Fibroblast of lung (primary cell): ENCODE measurements at places on chromosomes 6 and 20. TPM values are rescaled to one million over a fixed set of nuclear protein-coding genes. Genes with fewer than 3 reads are reported as not detected.

CDSN gene
- not detected in 2 replicates for total RNA-seq

GRCh38 chr6:73131706-73132105 is 93.6 kb downstream of the KHDC1L start:
- no peaks in the 10 kb centered on the region for H3K4me1 ChIP-seq
- no peaks in the 10 kb centered on the region for H3K36me3 ChIP-seq
- H3K27me3 ChIP-seq: no peaks in the 10 kb centered on the region
- no peak overlapping the region for H3K4me3 ChIP-seq
- peak; percentile 14 for DNase-seq

- H3K27ac ChIP-seq: no peak overlapping the region
- no peak overlapping the region for H3K4me3 ChIP-seq
- no peaks in the 10 kb centered on the region for H3K36me3 ChIP-seq
Observed at GRCh38 chr20:15113144-15113773, 775.8 kb upstream of the FLRT3 start.

DNA sequence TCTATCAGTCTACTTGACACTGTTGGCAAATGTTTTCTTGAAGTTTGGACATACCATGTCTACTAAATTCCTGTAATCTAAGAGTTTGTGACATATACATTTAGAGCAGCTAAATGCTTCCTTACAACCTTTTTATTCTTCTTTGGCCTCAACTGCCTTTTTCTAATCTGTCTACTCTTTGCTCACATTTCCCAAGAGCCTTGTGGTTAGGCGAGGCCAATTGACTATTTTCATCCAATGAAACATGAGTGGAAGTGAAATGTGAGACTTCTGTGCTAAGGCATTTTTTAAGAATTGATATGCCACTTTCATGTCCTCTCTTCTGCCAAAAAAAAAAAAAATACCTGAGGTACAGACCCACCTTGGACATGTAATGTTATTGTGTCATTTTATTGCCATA is 158.2 kb upstream of the MCHR2 start:
- H3K4me1 ChIP-seq: no peaks in the 10 kb centered on the region
- peaks cover 2% of the 10 kb centered on the region for H3K27me3 ChIP-seq
- H3K4me3 ChIP-seq: no peak overlapping the region
- no peak for DNase-seq

FOXQ1 gene
- 2.0 and 2.1 TPM in 2 replicates for total RNA-seq

- H3K27ac ChIP-seq: no peak overlapping the region
- H3K4me3 ChIP-seq: no peak overlapping the region
- DNase-seq: no peak
- no peaks in the 10 kb centered on the region for H3K36me3 ChIP-seq
- no peaks in the 10 kb centered on the region for H3K27me3 ChIP-seq
Observed at GRCh38 chr6:27135087-27135657, 112.3 kb upstream of the PRSS16 start.

SHLD1 gene
- total RNA-seq: 2.6 and 3.3 TPM in 2 replicates

SERPINB1 gene
- 19.3 TPM in 2 replicates for total RNA-seq

FAM83B gene
- total RNA-seq: under 0.01 TPM in 2 replicates

POM121L2 gene
- total RNA-seq: not detected in 2 replicates

PLA2G7 gene
- total RNA-seq: under 0.01 TPM in 1 of 2 replicates, not detected in the other

RNF39 gene
- total RNA-seq: not detected in 2 replicates

DNA sequence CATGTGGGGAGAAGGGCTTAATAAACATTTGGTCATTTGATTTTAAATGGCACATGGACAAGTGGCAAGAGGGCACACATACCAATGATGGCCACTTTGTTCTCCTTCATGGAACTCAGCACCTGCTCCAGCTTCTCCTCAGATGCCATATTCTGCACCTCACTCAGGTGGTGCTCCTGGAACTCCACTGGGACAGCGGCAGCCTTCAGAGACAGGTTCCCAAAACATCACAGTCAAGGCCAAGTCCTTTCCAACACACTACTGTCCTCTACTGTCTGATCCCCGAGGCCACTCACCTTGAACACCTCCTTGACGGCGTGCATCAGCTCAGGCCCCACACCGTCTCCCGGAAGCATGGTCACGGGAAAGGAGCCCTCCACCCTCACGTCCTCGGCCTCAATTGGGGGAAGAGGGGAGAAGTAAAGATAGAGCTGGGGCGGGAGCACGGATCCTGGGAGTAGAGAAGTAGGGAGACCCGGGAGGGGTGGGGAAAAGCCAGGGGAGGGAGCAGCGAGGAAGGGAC is 591 bp downstream of the IDH3B start:
- peaks cover 10% of the 10 kb centered on the region for H3K36me3 ChIP-seq
- no peak for DNase-seq
- peak overlapping the region; percentile 93 for H3K27ac ChIP-seq

GRCh38 chr6:167474725-167475124 is 149.8 kb downstream of the TTLL2 start:
- no peak for DNase-seq
- H3K27ac ChIP-seq: no peak overlapping the region
- no peak overlapping the region for H3K4me3 ChIP-seq
- no peaks in the 10 kb centered on the region for H3K4me1 ChIP-seq
- H3K36me3 ChIP-seq: no peaks in the 10 kb centered on the region

DNA sequence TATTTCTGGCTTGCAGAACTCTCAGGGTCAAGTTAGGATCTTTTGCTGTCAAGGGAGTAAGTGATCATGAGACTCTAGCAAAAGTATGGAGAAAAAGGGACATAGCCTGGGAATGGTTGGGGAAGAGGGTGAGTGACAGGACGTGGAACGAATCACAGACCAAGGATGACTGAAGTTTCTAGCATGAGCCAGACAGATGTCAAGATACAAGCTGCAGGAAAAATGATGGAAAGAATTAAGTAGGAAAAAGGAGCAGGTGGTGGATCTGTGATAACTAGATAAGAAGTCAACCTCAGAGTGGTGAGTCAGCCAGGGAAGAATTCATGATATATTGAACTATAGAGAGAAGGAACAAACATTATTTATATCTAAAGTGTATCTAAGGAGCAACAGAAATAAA is 159.8 kb upstream of the SYNDIG1 start:
- H3K4me1 ChIP-seq: no peaks in the 10 kb centered on the region
- H3K4me3 ChIP-seq: no peak overlapping the region
- peak; percentile 3 for DNase-seq
- H3K27me3 ChIP-seq: no peaks in the 10 kb centered on the region
- H3K27ac ChIP-seq: no peak overlapping the region

DNAH8 gene
- total RNA-seq: under 0.01 TPM in 2 replicates

DNA sequence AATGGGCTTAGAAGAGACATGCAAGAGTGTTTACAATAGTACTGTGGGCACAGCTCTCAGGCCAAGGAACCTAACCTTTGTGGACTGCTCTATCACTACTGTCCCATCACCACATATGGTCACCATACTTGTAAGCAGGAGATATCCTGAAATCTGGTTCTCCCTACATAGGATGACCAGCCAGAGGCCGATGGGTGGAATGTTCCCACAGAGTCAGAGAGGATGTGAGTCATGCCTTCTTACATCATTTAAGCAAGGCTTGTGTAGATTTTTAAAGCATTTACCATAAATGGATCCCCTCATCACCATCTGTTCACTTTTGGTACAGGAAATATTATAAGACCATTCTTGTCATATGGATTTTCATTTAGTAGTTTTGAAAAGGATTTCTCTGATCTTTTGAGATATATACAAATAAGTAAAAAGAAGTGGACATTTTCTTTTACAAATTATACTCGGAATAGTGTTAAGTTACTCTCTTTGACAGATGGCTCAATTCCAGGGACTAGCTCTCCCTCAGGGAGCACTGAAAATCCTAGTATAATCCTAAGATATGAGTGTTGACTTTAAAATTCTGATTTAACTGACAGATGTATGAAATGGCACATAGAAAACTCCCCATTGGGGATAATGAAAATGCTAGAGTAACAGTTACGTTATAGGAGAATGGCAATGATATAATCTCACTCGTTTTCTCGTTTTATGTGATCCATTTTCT is 6.6 kb downstream of the HTR1B start:
- no peaks in the 10 kb centered on the region for H3K27me3 ChIP-seq
- H3K4me3 ChIP-seq: no peak overlapping the region
- H3K4me1 ChIP-seq: peaks cover 8% of the 10 kb centered on the region
- peak overlapping the region; percentile 92 for H3K27ac ChIP-seq
- no peaks in the 10 kb centered on the region for H3K36me3 ChIP-seq

DNA sequence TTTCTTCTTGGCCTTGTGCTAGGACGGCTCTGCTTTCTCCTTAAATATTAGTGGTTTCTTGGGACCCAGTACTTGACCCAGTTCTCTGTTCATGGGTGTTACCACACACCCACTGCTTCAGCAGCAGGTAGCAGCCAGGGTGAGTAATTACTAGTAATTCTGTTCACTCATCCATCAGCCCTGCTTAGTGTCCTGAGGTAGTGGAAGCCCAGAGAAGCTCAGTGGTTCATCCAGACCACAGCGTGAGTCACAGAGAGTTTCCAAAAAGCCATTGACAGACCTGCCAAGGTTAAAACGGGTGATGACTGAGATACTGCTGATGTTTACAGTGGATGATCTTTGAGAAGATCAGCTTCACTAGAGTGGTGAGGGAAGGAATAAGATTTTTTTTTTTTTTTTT is 51.7 kb upstream of the HINT3 start:
- DNase-seq: no peak
- H3K4me3 ChIP-seq: no peak overlapping the region
- no peak overlapping the region for H3K27ac ChIP-seq

- no peaks in the 10 kb centered on the region for H3K36me3 ChIP-seq
- H3K27ac ChIP-seq: no peak overlapping the region
- no peak overlapping the region for H3K4me3 ChIP-seq
- no peaks in the 10 kb centered on the region for H3K27me3 ChIP-seq
Observed at GRCh38 chr6:134515986-134516385, 198.1 kb upstream of the SGK1 start.

- no peak overlapping the region for H3K27ac ChIP-seq
- H3K4me1 ChIP-seq: no peaks in the 10 kb centered on the region
- H3K27me3 ChIP-seq: no peaks in the 10 kb centered on the region
- H3K36me3 ChIP-seq: no peaks in the 10 kb centered on the region
- no peak overlapping the region for H3K4me3 ChIP-seq
Observed at GRCh38 chr6:21102201-21102600, 491.4 kb upstream of the SOX4 start.

DNA sequence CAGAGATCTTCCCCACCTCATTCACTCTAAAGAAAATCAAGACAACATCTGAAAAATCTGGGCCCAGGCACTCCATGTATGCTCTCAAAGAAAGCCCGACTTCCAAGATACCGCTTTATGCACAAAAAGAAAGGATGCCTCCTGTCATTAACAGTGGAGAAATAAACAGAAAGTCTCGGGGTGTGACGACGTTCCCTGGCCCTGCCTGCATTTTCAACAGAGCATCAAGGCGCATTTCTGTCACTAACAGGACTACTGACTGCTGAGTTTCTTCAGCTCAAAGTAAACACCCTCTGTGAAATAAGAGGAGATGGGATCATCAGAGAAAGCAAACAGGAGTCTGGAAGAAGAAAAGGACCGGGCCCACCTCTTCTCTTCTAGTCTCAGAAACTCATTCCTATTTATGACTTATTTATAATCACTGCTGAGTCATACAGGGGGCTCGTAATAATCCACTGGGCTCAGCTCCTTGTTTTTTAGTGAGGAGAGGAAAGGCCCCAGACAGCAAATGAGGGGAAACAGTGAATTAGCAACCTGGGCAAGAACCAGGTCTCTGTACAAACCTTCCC is 99.7 kb downstream of the ZMYND8 start:
- H3K27me3 ChIP-seq: no peaks in the 10 kb centered on the region
- peaks cover 1% of the 10 kb centered on the region for H3K36me3 ChIP-seq
- DNase-seq: peak; percentile 56
- no peak overlapping the region for H3K4me3 ChIP-seq
- H3K4me1 ChIP-seq: peaks cover 7% of the 10 kb centered on the region
- H3K27ac ChIP-seq: peak overlapping the region; percentile 33

- no peak overlapping the region for H3K4me3 ChIP-seq
- H3K36me3 ChIP-seq: no peaks in the 10 kb centered on the region
- no peak overlapping the region for H3K27ac ChIP-seq
Observed at GRCh38 chr6:25695671-25696070, 43.7 kb downstream of the SCGN start.

FAM83C gene
- not detected in 2 replicates for total RNA-seq

DNA sequence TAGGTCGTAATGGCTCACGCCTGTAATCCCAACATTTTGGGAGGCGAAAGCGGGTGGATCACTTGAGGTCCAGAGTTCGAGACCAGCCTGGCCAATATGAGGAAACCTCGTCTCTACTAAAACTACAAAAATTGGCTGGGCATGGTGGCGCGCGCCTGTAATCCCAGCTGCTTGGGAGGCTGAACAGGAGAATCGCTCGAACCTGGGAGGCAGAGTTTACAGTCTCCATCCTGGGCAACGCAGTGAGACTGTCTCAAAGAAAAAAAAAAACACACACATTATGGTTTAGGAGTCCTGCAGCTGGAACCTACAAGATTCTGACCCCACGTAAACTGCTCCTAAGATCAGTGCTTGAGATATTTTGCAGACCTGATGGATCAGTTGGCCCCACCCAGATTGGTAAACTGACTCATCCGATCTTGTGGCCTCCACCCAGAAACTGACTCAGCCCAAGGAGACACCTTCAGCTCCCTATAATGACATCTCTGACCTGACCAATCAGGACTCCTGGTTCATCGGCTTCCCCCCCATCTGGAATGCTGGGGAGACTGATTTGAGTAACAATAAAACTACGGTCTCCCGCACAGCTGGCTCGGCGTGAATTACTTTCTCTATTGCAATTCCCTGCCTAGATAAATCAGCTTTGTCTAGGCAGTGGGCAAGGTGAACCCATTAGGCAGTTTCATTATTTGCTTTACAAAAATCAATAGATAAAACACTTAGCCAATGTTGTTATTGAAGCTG is 96.2 kb upstream of the BTN3A2 start:
- H3K27ac ChIP-seq: no peak overlapping the region
- peaks cover 3% of the 10 kb centered on the region for H3K4me1 ChIP-seq
- no peak overlapping the region for H3K4me3 ChIP-seq
- H3K27me3 ChIP-seq: no peaks in the 10 kb centered on the region

FAM184A gene
- 1.3 and 1.7 TPM in 2 replicates for total RNA-seq
